Liver (tissue), 10 donors: ENCODE measurements at places on chromosomes 16 and 17.

- DNase-seq = no peak
Measured at GRCh38 chr16:46775214-46775613, 27.1 kb upstream of the MYLK3 start.

GRCh38 chr16:79212114-79212791, 388.3 kb downstream of the MAF start:
- no peak for DNase-seq

- no peak for DNase-seq
Measured at GRCh38 chr16:30706046-30706445, 7.1 kb downstream of the SRCAP start.

DNA sequence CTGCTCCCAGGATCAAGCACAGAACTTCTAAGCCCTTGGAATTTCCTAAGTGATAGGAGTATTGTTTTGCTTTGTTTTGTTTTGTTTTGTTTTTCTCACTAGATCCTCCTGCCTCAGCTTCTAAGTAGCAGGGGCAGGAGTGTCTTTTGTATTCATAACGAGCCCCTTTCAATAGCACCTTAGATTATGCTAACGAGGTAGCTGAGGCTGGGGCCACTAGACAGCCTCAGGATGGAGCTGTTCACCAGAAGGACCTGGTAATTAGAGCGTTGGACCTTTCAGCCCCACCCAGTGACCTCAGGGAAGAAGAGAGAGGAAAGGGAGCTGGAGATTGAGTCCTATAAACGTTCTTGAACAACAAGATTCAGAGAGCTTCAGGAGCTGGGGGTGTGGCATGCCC, 43.6 kb downstream of the IKZF3 start:
- no peak for DNase-seq

DNA sequence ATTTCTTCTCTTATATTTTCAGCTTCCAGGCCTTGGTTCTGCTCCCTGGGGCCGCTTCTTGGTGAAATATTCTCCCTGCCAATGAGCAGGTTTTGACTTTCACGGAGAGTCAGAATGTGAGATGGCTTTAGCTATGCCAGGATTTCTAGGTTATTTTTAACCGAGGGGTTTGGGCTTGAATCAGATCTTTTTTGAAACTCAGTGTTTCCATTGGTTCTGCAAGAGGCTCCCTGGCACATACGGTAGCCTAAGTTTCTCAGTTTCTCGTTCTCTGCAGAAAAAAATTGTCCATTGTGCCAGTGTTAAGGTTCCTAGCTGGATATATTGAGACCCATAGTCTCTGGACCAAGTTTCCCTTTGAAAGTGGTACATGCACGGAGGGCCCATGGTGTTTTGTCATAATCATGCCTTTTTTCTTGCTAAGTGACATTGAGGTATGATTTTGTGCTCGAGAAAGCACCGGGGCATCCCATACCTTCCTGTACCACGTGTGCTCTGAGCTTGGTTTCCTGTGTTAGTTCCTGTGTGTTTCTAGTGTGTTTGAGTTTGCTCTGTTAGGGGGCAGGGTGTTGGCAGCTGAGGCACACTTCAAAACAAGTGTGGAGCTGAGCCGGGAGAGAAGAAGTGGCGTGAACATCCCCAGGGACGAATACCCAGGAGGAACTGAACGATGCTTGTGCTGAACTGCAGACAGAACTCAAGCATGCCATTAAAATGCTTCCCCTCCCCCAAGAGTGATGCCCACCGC, 127.2 kb downstream of the HS3ST3B1 start:
- no peak for DNase-seq

GRCh38 chr16:88999457-89000206, 22.6 kb upstream of the CBFA2T3 start:
- DNase-seq = no peak

GRCh38 chr17:50432125-50432762, 6.2 kb downstream of the ACSF2 start:
- no peak for DNase-seq

DNA sequence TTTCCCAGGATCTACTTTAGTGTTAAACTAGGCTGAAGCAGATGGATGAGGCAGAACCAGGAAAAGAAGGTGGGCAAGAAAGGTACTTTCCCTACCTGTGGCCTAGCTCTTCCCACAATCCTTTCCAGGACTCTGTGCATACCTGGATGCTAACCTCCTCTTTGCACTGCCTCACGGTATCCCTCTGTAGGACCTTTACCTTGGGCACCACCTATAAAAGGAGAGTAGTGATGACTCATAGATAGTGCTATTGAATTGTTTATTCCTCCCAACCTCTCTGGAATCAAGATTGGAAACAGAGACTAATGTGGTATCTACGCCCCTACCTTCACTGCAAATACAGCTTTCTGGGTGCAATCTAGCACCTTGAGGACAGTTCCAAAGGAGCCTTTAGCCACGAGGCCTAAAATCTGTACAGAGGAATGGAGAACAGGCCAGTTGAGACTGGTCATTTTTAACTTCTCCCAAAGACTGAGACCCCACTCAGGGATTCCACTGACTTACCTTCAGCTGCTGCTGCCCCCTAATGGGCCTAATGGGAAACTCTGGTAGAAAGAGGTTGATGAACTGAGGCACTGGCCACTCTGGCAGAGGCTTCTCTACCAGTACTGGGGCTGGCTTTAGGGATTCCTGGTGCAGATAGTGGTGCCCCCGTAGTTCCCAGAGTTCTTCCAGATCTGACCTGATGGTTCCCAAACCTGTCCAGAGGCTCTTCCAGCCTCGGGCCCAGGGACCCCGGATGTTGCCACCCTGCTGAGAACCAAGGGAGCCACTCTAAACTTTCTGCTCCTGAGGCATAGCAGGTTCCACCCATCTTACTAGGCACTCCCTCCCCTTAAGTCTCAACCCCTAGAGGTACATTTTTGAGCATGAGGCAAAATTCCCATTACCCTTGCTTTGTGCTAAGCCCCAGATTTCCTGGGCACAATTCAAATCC, 781 bp downstream of the RSKR start:
- no peak for DNase-seq

DNA sequence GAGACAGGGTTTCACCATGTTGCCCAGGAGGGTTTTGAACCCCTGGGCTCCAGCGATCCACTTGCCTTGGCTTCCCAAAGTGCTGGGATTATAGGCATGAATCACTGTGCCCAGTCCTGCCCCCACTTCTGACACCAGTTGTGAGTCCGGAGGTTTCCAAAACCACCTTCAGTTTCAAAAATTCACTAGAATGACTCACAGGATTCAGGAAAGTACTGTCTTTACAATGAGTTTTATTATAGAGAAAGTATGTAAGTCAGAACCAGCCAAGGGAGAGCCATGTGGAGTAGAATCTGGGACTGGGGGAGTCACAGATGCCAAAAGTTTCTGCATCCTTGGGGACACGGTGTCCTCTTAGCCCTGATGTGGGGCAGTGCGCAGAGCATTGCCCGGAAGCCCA, 55.1 kb downstream of the PLD6 start:
- no peak for DNase-seq

DNA sequence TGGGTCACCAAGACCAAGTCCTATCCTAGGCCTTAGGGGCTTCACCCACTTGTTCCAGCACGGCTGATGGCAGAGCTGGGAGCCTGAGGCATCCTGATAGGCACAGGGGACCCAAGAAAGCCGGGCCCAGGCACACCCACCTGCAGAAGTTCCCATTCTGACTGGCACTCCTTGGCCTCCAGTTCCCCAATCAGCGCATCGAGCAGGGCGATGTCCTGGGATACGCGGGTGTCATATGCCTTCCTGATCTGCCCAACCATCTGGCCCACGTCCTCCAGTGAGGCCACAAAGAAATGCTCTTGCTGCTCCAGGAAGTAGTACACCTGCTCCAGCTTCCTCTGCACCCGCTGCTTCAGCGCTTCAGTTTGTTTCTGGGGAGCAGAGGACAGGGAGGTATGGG, 9.6 kb downstream of the MEFV start:
- DNase-seq = no peak
